ENCODE measurements at places on chromosomes 4 and X.

GRCh38 chrX:4004822-4005221, 291.4 kb upstream of the PRKX start:
- no peak for DNase-seq

- no peak for DNase-seq
Observed at GRCh38 chr4:105979506-105979905, 84.2 kb downstream of the NPNT start.

- no peak for DNase-seq
Observed at GRCh38 chr4:172009446-172010230, 196.4 kb downstream of the GALNTL6 start.

- no peak for DNase-seq
Observed at GRCh38 chr4:106650701-106651100, 282.1 kb upstream of the GIMD1 start.

DNA sequence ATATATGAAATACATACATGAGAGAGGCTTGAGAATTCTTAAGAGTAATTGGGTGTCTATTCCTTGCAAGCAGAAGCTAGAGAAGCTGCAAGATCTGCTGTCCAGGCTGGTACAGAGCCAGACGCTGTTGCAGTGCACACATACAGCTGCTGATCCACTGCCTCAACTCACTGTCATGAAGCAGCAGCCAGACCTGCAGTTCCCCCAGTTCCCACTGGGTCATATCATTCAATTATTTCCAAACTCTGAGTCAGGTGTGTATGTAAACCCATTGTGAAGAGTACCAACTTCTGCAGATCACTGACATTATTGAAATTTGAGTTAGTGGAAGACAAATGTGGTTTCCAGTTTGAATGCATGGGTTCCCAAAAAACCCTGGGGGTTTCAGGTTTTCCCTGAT, 1212.8 kb upstream of the ADGRL3 start:
- DNase-seq, result no peak

DNA sequence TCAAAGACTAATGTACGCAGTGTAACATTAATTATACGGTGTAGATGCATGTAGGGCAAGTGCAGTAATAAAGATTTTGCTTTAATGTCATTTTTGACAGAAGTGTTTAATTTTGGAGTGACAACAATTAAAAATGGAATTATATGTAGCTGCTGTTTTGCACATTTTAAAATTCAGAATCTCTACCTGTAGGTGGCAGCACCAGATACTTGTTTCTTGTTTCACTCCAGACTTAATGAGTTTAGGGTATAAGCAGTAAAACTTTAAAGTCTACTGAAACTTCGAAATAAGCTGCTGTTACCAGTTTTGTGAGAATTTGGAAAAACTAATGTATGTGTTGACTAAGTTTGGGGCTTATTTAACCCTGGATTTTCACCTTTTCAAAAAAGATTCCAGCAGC, 144.9 kb downstream of the POLA1 start:
- no peak for DNase-seq

- DNase-seq, result no peak
Observed at GRCh38 chr4:11497972-11498371, 69.3 kb upstream of the HS3ST1 start.

- no peak for DNase-seq
Observed at GRCh38 chr4:74368596-74368995, 3.7 kb downstream of the EREG start.

- DNase-seq, result no peak
Observed at GRCh38 chr4:92970996-92971395, 667.2 kb downstream of the GRID2 start.

DNA sequence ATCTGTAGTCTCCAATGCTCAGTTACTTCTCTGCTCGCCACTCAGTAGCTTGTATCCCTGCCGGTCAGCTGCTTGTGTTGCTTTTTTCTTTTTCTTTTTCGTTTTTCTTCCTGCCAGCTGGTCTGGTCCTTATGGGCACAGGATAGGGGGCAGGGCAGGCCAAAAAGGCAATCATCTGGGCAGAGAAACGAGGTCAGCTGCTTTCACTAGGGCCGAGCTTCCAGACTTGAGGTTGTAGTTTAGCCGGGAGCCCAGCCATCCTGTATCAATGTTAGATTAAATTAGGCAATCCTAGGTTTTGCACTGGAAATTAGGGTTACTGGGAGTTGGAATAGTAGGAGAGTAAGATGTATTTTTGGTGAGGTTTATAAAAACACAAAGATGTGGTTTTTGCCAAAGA, 3.4 kb downstream of the ARSF start:
- DNase-seq, result no peak

DNA sequence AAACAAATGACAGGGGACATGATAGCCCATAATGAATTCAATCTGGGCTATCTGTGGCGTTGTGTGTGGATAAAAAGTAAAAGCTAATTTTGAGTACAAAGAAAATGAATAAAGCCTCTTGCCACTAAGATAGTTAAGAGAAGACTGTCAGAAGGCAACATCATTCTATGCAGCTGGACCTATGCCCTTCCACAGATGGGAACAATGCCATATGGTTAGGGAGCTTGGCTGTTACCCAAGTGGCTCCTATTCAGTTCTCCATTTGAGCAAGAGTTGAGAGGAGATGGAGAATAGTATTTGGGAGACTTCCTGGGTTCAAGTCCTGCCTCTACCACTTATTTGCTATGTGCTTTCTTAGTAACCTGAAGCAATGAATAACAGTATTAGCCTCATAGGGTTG, 107.7 kb downstream of the ANXA3 start:
- no peak for DNase-seq

- no peak for DNase-seq
Observed at GRCh38 chrX:71636438-71637252, 18.3 kb upstream of the CXCR3 start.

DNA sequence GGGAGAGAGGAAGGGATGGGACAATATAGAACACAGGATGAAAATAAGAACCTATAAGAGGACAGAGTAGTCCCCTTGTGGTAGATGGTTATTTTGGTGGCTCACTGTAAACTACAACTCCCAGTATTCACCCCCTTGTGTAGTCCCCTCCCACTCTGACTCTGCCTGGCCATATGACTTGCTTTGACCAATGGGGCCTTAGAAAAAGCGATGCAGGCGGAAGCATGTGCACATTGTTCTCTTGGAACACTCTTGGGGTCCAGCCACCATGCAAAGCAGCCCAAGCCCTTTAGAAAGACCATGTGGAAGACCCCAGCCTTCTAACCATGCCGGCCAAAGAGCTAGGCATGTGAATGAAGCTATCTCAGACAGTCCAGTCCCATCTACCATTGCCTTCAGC, 415.0 kb downstream of the BCOR start:
- DNase-seq, result no peak

- no peak for DNase-seq
Observed at GRCh38 chr4:19776929-19777328, 474.8 kb upstream of the SLIT2 start.

- no peak for DNase-seq
Observed at GRCh38 chr4:96016634-96017299, 176.9 kb downstream of the PDHA2 start.

DNA sequence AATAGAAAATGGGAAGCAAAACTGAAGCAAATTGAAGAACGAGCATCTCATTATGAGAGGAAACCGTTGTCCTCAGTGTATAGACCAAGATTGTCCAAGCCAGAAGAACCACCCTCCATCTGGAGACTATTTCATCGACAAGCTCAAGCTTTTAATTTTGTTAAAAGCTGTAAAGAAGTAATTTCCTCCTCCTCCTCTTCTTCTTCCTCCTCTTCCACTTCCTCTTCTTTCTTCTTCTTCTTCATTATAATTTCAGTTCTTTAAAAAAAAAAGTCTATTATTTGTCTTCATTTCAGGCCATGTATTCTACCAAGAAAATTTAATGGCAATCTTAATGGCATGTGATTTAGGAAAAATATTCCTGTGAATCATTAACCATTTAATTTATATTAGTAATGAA, 7.6 kb downstream of the PRIMPOL start:
- DNase-seq, result no peak

DNA sequence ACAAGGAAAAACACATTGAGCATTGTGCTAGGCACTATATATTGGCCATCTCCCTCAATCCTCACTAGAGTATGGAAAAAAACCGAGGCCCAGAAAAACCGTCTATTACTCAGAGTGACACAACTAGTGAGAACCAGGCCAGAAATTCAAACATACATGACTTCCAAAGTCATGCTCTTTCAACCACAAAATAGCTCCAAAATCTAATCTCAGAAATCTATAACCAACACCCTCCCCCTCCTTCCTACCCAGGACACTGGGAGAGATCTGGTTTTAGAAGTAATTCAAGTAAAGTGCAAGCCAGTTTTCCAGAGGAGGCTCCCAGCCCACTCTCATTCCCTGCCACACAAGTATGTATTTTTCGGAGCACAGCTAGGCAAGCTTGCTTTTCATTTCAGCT, 7.6 kb downstream of the HS3ST1 start:
- DNase-seq, result no peak

DNA sequence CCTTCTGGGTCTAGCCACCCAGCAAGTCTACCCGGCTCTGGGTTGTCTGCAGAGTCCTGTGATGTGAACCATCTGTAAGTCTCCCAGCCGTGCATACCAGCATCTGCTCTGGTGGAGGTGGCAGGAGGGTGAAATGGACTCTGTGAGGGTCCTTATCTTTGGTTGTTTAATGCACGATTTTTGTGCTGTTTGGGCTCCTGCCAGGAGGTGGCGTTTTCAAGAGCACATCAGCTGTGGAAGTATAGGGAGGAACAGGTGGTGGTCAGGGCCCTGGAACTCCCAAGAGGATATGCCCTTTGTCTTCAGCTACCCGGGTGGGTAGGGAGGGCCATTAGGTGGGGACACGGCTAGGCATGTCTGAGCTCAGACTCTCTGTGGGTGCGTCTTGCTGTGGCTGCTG, 66.5 kb upstream of the ZFP42 start:
- no peak for DNase-seq

- no peak for DNase-seq
Observed at GRCh38 chr4:7770224-7771050, 169.2 kb downstream of the AFAP1 start.

- DNase-seq, result no peak
Observed at GRCh38 chr4:79609817-79610216, 201.8 kb upstream of the GK2 start.

DNA sequence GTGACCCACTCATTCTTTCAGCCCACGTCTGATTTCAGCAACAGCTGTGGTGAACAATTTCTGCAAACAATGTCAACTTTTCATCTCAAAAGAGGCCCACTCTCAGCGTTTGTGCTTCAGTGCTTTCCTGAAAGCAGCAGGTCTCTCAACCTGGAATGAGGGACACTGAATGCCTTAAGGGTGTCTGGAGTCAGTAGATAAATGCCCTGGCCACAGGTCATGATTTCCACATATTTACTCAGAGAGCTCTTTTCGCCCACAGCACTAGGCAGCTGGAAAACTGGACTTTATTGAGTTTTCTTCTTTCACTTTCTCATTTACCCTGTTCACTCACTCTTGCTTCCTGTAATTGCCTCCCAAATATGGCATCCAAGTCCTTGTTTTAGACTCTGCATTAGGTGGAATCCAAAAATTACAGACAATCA, 52.8 kb downstream of the NPFFR2 start:
- no peak for DNase-seq

GRCh38 chrX:40021647-40022046, 76.1 kb downstream of the BCOR start:
- no peak for DNase-seq

GRCh38 chrX:130561930-130562329, 160.1 kb downstream of the RBMX2 start:
- no peak for DNase-seq

DNA sequence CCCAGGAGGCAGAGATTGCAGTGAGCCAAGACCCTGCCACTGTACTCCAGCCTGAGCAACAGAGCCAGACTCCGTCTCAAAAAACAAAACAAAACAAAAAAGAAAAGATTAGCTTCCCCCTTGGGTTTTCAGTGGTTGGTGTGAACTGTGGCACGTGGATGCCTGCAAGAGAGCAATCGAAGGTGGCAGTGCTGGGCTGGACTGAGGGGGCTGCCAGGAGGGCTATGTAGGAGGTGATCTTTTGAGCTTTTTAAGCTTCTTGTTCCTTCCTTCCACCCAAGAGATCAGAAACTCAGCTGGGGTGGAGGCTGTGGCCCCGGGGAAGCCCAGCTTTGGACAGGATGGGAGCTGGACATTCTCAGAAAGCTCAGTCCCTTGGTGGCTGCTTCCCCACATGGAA, 49.6 kb downstream of the PRPS1 start:
- no peak for DNase-seq

DNA sequence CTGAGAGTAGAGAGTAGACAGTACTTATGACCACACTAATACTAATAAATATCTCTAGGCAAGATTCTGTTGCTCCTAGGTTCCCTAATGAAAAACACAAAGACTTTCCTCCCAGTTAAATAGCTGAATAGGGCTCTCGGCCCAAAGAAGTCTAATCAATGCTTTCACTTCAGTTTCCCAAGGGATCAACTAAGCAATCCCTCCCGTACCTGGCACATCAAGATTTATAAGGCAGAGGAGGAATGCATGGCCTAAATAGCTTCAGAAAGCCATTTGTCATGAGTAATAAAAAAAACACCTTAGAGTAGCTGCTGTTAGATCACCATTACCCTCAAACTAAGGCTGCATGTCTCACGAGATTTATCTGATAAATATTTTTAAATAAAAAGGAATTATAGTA, 56.8 kb upstream of the EXOC1L start:
- DNase-seq, result no peak

GRCh38 chr4:1447676-1448588, 41.7 kb upstream of the NKX1-1 start:
- no peak for DNase-seq

DNA sequence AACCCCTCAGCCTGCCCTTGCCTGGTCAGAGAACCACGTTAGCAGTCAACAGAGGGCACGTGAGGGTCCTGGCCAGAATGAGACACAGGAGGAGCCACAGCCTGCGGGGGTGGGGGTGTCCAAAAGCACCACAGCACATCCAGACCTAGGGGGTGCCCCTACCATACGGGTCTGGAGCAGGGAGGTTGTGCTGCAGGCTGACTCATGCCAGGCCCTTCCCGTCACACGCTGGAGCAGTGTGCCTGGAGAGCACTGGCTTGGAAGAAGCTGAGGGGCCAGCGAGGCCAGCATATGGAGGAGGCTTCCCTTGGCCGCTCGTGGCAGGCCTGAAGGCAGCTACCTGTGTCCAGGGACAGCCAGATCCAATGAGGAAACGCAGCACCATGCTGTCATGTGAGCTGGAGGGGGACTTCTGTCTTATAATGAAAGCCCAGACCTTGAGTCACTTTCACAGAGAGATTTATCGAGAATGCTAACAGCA, 1.5 kb upstream of the IRAK1 start:
- DNase-seq, result no peak

DNA sequence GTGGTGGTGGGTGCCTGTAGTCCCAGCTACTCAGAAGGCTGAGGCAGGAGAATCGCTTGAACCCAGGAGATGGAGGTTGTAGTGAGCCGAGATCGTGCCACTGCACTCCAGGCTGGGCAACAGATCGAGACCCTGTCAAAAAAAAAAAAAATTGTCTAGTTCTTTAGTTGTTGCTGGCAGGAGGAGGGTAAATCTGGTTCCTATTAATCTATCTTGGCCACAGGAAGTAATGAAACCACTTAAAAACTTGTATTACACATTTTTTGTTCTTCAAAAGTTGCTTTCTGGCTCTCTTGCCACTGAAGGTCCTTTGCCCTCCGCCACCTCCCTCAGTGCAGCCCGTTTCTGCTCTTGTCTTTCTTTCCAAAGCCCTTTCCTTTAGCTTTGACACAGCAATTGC, 102.9 kb upstream of the ARSJ start:
- no peak for DNase-seq

All from omental fat pad (tissue), 4 donors.